ENCODE measurements at places on chromosomes 13 and 19.

- peak; percentile 93 for DNase-seq
Observed at GRCh38 chr13:113474179-113474578, 16.3 kb downstream of the DCUN1D2 start.

DNA sequence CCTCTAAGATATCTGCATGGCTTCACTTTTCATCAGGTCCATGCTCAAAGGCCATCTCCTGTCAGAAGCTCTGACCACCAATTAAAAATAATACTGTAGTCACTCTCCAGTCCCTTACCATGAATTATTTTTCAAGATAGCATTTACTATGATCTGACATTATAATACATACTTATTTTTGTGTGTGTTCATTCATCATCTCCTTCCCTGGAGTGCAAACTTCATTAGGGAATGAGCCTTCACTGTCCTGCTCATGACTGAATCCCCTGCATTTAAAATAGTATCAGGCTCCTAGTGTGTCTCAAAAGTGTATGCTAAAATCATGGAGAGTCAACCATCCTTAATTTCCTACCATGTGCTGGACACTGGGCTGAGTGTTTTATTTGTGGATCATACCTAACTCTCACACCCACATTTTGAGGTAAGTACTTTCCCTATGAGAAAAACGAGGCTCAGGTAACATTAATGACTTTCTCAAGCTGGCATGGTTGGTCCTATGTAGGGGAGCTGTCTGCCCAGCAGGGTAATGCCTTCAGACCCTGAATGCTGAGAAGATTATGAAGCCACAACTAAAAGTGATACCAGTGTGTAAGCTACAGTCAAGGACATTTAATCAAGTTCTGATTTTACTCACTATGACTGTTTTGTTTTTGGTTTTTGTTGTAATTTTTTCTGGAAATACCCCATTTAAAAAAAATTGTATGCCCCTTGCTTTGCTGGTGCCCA, 16.3 kb downstream of the PLA2G4C start:
- DNase-seq: no peak

- no peak for DNase-seq
Observed at GRCh38 chr13:87129602-87130300, 541.4 kb upstream of the SLITRK5 start.

- no peak for DNase-seq
Observed at GRCh38 chr19:36101550-36102327, 9.2 kb upstream of the OVOL3 start.

DNA sequence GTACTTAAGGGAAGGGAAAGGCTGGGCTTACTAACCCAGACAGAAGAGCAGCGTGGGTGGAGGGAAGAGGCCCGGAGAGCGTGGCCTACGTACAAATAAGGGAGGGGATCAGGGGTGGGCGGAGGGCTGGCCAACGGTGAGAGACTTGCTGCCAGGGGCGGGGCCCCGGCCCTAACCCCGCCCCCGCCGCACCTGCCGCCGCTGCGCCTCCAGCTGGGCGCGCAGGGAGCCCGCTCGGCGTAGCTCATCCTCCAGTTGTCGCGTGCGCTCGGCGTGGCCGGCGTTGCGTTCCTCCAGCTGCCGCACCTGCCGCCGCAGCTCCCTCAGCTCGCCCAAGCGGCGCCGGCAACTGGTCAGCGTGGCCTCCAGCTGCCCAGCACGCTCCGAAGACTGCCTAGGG, 5.7 kb downstream of the HOOK2 start:
- no peak for DNase-seq

DNA sequence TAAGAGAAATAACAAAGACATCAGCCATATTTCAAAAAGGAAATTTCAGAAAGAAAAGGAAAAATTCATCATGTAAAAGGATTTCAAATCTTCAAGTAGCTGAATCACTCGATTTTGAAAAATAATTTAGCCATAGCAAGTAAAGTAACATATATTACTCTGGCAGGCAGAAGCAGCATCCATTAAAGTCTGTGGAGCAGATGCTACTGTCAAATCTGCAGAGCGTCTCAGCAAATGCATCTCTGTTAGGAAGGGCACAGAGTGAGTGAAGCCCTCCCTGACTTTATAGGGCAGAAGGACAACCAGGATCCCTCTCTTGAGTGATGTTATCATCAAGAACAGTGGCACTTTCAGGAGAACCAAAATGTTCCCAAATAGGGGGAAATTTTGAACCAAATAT, 445.5 kb downstream of the EFNB2 start:
- DNase-seq: no peak

- no peak for DNase-seq
Observed at GRCh38 chr13:113142876-113143275, 15.6 kb upstream of the PROZ start.

- peak; percentile 64 for DNase-seq
Observed at GRCh38 chr13:99991828-99992775, 10.5 kb downstream of the ZIC2 start.

- no peak for DNase-seq
Observed at GRCh38 chr19:38507551-38508127, 74.1 kb downstream of the RYR1 start.

DNA sequence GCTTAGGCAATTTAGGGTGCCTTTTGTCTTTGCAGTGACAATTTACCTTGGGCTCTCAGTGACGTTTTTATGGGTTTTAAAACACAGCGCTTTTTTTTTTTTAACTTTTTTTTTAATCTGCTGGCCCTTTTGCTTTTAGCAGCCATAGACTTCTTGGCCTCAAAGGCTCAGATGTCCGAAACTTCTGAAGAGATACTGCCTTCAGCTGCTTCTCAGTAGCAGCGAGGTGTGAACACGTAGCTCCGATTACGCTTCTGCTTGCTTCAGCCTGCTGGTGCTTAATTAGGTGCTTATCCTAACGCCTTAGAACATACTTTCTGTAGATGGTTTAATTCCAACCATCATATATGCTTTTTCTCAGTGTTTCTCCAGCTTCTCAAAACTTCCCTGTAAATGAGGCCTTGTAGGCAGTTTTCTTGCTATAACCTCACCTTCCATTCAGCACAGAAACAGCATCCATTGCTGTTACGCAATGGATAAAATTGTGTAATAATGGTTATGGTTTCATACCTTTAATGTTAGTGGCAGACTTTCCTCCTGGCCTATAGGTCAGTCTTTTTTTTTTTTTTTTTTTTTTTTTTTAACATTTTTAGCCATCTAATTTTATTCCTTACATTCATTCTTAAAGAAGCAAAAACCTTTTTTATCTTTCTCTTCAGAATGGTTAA, 723.9 kb downstream of the GPC5 start:
- peak; percentile 4 for DNase-seq

- DNase-seq: peak; percentile 10
Observed at GRCh38 chr19:27935669-27936068, 1277.3 kb downstream of the UQCRFS1 start.

DNA sequence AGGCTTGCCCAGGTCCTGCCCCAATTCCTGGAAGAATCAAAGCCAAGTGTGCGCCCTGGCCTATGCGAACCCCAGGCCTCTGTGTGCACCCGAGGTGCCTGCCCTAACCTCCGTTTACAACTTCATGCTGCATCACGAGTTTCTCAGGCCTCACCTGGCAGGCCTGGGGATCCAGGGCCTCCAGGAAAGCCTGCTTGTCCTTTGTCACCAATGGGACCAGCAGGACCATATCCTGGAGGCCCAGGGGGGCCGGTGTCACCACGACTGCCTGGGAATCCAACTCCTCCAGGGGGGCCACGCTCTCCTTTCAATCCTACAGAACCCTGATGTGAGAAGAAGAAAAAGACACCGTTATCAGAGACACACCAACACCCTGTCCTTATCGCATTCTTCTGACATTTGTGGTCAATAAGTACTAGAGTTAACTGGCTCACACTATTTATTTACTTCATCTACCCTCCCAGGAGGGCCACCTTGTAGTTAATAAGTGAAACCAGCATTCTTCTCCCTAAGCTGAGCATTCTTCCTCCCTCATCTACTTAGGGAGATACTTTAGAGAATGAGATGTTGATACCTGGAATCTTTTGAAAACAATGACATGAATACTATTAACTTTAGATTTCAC, 120.6 kb downstream of the COL4A1 start:
- no peak for DNase-seq

Measured in NB4 (cell line).